Kidney (tissue), 22 donors: ENCODE measurements at places on chromosomes 6 and 20.

- no peak for DNase-seq
These were observed 219.7 kb upstream of the SUPT3H start for GRCh38 chr6:45597424-45597823.

GRCh38 chr20:49656304-49656703 is 57.4 kb downstream of the B4GALT5 start:
- no peak for DNase-seq

DNA sequence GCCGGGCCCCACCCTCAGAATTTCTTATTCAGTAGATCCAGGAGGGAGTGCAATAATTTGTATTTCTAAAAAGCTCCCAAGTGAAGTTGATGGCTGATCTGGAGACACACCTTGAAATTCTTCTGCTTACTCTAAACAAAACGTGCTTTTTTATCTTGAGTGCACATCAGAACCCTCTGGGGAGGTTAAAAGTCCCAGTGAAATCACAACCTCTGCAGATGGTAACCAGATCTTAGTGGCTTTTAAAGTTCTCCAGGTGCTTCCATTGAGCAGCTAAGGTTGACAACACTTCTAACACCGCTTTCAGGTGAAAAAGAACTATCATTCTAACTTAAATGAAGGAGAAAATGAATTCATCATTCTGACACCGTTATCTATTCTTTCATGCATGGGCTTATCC is 45.6 kb upstream of the ESR1 start:
- no peak for DNase-seq

DNA sequence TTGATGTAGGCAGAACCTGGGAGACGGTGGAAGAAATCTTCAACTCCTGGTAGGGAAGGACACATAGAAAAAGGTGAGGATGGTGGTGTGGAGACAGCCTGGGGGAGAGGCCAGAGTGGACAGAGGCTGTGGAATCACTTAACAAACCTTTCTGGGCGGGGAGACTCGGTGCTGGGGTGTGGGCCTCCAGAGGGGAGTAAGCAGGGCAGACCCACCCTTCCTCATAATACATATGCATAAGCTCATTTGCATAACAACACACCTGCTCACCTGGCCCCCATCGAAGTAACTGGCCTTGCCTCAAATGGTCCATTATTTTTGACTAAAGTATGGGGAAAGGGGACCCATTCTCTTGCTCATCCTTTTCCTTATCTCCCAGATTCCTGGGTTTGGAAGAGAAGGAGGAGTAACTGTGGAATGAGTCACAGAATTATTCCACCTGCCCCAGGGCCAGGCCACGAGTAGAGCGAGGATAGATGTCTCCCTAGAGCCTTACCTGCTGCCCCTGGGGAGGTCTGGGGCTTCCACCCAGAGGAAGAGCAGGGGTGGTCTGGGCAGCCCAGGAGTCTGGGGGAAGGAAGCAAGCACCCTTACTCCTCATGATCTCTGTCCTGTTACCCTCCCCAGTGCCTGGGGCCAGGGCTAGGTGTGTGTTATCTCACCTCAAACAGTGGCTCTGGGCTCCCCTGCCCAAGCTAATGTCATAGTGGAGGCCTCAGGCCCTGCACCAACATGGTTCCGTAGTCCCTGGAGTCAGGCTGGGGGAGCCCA is 10.7 kb upstream of the VEGFA start:
- DNase-seq = peak; percentile 31

GRCh38 chr6:163291622-163292021 is 122.9 kb upstream of the QKI start:
- no peak for DNase-seq

DNA sequence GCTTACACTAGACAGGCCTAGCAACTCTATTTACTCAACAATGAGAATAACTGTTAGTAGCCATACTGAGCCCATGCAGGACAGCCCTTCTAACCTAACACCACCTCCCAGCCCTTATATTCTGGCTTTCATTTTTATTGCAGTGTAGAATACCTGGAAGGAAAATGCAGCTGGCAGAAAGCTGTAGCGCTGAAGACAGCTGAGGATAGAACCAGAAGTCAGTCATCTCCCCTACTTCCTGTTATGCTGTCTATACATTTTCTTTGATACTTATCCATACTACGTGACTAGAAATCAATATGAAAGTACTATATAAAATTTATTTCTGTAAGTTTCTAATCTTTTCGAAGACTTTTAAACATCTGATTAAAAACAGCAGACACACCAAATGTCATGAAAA is 182.6 kb upstream of the SHLD1 start:
- no peak for DNase-seq

GRCh38 chr6:107642095-107642860 is 152.4 kb downstream of the SOBP start:
- no peak for DNase-seq

- no peak for DNase-seq
These were observed 56.6 kb downstream of the PHF20 start for GRCh38 chr20:35828434-35828833.

DNA sequence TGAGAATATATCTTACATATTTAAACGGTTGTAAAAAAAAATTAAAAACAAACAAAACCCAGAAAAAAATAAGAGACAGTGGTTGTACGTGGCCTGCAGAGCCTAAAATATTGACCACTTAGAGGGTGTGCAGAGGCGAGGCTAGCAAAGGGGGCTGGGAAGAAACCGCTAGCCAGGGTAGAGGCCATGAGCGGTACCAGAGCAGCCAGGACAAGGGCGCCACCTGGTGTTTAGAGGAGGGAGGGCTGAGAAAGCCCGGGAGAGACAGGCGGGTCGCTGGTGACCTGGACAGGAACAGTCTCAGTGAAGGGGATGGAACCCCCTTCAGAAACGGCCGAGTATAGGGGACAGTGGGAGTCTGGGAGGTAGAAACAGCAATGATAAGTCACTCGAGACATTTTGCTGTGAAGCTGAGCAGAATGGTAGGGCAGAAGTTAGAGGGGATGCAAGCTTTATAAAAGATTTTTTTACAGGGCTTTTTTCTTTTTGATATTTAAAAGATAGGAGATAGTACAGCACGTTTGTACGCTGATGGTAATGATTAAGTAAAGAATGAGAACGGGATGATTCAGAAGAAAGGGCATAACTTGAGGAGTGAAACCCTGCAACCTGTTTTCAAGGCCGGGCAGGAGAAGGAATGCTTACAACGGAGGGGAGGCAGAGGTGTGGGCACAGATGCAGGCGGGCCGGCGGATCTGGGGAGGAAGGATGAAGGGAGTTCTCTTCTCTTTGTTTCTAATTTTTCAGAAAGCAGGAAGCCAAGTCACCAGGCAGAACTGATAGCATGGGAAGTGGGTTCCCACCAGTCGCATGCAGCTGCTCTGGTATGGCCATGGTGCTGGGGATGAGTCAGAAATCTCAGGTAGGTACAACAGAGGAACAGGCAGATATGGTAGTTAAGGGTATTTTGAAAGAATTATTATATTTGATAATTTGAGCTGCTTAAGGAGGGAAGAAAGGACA is 76.2 kb downstream of the FAM229B start:
- DNase-seq = peak; percentile 74

DNA sequence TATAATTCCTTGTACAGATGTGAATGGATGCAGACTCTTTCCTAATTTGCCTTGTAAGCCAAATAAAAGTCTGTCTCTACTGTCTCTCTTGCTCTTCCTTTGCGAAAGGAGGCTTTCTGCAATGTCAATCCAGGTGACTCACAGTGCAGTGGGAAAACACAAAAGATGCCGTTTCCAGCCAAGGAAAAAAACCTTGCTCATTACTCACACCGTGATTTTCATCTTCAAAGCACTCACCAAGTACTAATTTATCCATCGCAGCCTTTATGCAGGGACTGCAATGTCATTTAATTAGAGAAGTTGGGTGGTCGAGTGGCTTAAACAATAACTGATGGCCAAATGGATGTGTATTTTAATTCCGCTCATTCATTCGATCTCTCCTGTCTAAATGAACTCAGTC is 23.8 kb downstream of the SAYSD1 start:
- DNase-seq = no peak

DNA sequence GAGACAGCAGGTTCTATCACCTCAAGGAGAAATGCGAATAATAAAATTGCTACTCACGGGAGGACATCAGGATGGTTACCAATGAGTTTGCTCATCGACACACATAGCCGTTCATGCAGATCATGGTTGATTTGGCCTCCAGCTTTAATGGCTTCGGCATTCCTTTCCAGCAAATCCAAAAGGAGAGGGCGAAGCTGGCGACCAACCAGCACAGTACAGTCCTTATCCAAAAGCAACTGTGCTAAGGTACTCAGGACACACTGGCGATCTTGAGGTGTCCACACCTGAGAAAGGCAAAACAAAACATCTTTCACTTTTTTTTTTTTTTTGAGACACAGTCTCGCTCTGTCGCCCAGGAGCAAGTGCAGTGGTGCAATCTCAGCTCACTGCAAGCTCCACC is 16.3 kb downstream of the MDN1 start:
- no peak for DNase-seq

GRCh38 chr6:163970846-163971564 is 556.5 kb downstream of the QKI start:
- DNase-seq = no peak

DNA sequence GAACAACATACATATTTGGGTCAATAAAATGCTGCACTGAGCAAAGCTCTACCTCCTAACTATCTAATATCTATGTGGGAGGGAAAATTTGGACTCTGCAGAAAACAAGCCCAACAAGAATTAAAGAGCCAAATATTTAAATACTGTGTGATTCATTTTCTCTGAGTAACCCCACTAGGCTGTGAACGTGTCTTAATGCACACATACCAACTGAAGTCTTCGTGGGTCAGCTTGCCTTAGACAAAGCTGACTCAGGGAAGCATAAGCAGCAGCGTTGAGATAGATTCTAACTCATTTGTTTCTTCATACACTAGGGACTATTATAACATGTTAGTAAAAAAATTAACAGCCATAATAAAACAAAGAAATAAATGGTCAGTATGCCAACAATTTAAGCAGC is 114.3 kb downstream of the GJA1 start:
- no peak for DNase-seq

DNA sequence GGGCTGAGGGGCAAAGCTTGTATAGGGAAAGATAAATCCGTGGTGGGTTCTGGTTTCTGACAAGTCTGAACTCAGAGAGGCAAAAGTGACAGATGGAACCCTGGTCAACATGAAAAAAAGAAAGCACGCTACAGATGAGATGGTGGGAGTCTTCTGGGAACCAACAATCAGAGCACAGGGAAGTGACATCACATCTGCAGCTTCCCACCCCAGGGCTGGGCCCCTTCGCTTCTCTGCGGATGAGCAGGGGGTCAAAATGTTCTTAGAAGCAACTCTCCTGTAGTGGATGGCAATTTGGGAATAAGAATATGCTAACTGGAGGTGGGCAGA is 129.2 kb upstream of the AKAP12 start:
- no peak for DNase-seq

DNA sequence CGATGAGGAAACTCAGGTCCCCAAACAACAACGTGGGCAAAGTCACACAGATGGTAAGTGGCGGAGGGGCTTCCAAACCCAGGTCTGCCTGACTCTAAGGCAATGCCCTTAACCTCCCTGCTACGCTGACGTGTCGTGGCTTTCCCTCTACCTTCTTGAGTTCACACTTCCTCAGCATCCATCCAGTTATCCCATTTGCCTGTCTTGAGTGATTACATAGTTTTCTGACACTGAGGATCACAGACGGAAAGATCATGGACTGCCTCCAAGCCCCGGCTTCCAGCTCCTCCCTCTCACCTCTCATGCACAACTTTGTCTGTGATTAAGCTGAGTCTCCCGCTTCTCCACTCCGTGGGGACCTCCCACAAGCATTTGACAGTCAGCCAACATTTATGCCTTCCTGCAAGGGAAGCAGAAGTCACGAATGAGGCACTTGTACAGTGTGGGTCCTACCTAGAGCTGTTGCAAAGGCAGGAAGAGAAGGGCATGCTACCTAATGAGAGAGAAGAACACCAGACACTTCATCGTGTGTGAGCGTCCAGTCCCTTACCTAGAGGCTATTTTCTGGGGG is 33.8 kb downstream of the TBC1D7 start:
- DNase-seq = no peak

- DNase-seq = no peak
These were observed 14.5 kb downstream of the HECA start for GRCh38 chr6:139149383-139149782.

GRCh38 chr6:161736781-161737292 is 463.0 kb upstream of the AGPAT4 start:
- DNase-seq = no peak

DNA sequence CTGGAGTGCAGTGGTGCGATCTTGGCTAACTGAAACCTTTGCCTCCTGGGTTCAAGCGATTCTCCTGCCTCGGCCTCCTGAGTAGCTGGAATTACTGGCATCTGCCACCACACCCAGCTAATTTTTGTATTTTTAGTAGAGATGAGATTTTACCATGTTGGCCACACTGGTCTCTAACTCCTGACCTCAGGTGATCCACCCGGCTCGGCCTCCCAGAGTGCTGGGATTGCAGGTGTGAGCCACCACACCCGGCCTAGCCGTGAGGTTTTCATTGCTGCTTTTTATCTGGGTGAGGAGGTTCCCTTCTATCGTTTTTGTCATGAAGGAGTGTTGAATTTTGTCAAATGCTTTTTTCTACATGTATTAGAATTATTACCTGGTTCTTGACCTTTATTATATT is 23.9 kb downstream of the SRC start:
- DNase-seq = peak; percentile 8

DNA sequence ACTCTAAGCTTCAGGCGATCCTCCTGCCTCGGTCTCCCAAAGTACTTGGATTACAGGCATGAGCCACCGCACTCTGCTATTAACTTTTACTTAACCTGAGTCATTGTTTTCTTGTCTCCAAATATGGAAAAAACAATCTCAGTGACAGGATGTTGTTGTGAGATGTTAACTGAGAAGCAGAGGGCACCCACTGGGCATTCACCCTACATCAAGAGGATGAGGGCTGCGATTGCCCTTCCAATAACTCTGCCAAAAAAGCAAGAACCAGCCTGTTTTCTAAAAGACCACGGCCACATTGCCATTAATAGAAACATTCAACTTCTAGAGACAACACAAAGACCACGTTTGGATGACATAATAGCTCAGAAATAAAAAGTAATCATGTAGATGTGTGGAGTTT is 107.6 kb upstream of the SGK1 start:
- DNase-seq = no peak

DNA sequence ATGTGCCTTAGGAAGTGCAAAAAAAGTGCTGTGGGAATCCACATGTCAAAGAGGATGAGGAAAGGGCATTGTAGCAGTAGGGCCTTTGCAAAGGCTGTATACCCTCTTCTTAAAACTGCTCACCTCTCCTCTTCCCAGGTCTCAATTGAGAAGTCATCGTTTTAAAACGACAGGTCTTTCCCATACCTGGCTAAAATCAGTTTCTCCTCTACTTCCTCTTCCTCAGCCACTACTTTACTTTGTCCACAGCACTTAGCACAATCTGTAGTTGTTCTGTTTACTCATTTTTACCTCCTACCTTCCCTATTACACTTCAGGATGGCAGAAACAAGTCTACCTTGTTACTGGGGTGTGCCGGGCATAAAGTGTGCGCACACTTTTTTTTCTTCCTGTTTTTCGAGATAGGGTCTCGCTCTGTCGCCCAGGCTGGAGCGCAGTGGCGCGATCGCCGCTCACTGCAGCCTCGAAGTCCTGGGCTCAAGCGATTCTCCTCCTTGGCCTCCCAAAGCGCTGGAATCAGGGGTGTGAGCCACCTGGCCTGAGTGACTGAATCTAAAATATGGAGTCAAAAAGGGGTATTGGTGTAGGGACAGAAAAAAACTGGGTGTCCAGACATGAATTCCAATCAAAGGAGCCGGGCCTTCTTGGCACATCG is 9.8 kb upstream of the ELOVL5 start:
- DNase-seq = no peak

GRCh38 chr20:36541227-36541767 is at the start of gene MYL9:
TSS of gene MYL9 (plus strand) at chr20:36541519. CDS start at chr20:36544885, 3,366 bp downstream.
- DNase-seq = peak; percentile 77
